CMK (cell line): ENCODE measurements at places on chromosomes 5 and 9.

DNA sequence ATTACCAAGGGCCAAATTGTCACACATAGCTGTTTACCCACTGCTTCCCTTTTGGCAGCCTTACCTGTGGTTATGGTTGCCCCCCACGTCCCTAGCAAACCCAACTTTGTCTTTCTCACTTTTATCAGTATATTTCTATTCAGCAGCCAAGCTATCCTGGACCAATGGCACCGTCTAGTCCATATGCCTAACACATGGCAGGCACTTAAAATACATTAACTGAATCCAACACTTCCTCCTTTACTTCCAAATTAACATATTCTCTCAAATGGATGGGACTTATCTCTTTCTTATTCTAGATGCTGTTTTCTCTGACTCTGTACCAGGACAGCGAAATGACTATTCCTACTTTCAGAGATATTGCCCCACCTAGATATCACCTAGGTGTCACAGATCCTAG lies 50.9 kb upstream of the SLC44A1 start:
- DNase-seq, result no peak

- no peak for DNase-seq
These were observed 353.3 kb upstream of the CLINT1 start for GRCh38 chr5:158212237-158212636.

DNA sequence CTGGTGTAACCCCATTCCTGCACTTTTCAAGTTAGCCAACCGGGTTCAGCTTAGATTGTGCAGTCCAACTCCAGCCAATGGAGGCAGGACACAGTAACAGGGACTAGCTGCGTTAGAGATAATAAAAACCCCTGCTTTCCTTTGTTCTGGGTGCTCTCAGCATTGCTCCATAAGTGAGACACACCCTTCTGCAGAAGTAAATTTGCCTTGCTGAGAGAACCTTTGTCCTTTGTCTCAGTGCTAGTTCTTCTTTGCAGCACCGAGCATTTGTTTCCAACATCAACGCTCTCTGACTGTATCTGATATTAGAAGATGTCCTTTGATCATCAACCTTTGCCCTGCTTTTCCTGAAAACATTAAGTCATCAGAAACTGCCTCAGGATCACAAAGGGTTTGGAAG lies 169.5 kb upstream of the OR13F1 start:
- no peak for DNase-seq

DNA sequence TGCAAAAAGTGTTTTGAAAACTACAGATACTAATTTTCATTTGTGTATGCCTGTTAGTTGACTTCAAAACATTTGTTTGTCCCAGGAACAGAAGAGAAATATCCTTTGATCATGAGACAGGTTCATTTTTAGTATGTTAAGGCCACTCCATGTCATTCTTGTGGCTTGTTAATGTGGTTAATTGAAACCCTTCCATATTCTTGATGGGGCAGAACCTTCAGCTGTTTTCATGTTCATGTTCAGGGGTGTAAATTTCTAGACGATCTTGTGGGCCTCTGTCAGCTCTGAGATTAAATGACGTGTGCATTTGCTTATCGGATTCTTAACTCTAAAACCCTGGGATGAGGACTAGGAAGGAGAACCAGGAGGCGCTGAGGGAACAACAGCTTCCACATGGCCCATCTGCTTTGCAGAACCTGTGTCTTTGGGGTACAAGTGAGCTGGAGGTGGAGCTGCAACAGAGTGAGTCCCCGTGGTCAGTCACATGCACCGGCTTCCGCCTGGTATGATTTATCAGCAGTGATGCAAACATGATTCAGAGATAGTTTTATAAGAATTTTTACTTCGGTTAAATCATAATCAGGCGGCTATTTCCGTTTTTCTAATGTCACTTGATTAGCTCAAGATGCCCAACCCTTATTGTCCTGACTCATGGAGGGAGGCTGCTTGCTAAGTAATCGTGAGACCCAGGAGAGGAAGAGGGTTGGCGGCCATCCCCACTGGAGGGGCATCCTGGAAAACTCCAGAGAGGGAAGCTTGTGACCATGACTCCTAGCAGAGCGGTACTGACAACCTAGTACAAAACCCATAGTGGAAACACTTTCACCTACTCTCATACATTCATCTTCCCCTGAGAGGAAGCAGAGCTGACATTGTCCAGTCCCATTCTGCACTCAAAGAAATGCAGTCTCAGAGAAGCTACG lies 138.4 kb downstream of the C9orf152 start:
- DNase-seq, result no peak

DNA sequence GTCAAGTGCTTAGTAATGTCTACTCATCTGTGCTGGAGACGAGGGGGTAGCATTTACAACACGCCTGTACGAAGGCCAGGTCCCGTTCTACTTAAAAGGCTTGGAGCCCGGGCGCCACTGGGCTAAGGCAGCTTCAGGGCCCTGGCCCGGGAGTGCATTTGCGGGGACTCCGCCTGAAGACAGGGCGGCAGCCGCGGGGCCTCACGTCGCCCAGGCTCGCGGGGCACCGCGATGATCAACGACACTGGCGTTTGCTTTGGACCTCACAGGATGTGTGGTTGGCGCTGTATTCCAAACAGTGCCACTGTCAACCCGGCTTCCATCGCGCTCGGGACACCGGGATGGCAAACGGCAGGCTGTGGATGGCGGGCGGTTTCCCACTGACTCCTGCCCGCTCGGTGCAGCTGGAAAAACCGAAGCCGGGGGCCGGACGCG lies 1.1 kb upstream of the TENT4A start:
- no peak for DNase-seq

DNA sequence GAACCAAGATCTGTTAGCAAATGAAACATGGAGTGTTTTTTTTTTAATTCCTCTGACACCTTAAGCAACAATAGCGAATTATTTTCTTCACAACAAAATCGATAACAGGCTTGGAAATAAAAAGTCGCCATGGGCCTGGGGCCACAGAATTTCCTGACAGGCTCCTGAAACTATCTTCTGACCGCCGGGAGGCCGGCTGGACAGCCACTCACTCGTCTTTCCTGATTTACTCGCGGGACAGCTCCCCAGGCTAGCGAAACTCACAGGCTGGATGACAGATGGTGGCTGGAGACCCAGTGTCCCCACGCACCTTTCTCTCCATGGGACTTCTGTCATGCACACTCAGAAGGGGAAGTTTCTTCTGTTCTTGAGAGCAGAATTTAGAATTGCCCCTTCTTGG lies 143.3 kb upstream of the IRX2 start:
- DNase-seq, result no peak
